Fibroblast of skin of abdomen (primary cell): ENCODE measurements at places on chromosomes 7 and 10.

- no peak for DNase-seq
Measured at GRCh38 chr7:92847305-92847704, 10.9 kb upstream of the CDK6 start.

DNA sequence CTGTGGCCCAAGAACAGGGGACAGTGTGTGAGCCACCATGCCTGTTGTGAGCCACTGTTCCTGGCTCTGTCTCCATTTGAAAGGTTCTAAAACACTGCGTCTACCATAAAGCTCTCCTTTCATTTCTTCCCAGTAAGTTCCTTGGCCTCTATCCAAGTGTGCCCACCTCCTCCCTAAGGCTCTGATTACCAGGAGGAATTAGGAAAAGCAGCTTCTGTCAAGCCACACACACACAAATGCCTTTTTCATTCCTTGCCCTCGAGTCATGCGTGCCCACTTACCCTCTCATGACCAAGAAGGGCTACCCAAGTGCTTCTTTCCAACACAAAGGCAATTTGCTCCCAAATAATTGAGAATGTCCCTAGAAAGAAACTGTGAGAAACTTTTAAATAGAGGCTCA is 70.8 kb upstream of the PARD3 start:
- peak; percentile 12 for DNase-seq

DNA sequence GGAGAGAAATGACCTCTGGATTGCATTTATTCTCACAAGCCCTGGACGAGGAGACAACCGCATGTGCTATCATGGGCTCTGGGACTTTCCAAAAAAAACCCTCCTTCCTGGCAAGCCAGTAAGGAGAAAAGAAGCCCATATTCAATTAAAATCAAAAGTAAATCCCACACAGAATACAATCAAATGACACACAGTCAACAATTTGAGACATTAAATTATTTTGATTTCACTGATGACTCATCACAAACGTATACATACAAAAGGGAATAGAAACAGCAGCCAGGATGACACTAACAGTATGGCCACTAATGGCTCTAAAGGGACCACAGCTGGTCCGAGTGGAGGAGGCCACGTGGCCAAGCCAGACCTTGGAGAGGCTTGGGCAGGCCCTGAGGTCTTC is 24.9 kb downstream of the LRRC20 start:
- DNase-seq: no peak

DNA sequence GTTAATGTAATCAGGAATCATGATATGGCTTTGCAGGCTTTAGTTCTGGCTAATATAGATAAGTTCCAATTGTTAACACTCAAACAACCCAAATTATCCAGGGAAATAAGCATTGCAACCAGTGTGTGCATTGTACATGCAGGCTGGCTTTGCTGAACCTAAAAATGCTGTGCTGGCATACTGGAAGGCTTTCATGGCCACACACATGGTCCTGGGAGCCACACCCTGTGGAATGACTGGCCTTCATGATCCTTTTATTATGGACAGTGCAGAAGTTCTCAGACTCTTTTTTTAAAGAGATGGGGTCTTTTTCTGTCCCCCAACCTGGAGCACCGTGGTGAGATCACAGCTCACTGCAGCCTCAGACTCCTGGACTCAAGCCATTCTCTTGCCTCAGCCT is 5.0 kb downstream of the ELMO1 start:
- no peak for DNase-seq

DNA sequence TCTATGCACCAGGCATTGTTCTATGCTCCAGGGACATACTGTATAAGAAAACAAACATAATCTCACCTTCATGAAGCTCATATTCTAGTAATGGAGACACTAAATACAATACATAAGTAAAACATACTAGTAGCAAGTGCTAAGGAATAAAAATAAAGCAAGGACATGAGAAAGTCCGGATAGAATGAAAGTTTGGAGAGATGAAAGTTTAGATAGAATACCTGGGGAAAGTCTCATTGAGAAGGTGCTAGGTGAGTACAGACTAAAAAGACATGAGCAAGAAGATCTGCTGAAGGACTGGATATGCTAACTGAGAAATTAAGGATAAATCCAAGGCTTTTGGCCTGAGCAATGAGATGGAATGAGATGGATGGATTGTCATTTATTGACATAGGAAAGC is 34.0 kb downstream of the CCDC186 start:
- no peak for DNase-seq

DNA sequence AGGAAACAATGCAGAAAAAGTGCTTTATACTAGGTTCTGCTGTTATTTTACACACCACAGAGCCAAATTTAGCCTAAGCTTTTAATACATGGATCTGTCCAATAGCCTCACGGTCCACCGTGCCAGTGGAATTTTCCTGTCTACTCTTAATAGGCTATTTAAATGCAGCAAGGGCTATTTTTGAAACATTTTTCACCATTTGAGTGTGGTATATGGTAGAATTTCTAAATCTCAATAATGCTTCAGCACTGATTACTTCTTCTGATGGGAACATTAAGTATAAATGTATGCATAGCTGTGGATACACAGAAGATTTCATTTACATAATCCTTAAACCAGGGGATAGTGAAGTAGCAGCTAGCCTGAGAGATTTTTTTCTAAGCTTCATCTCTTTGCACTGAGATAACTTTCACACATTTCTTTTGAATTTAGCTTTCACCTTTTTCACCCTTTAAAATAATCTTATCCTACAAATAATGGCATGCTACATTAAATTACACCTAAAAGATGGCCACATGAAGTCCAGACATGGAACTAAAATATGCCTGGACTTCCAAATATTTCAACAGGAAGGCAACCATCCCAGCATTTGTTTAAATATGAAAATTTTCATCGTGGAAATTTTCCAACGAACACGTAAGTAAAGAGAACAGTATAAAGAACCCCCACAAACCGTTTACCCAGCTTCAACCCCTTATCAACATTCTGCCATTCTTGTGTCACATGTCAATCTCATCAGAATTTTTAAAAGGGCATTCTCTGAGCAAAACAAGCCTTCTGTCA is 45.4 kb downstream of the AMPH start:
- peak; percentile 36 for DNase-seq

DNA sequence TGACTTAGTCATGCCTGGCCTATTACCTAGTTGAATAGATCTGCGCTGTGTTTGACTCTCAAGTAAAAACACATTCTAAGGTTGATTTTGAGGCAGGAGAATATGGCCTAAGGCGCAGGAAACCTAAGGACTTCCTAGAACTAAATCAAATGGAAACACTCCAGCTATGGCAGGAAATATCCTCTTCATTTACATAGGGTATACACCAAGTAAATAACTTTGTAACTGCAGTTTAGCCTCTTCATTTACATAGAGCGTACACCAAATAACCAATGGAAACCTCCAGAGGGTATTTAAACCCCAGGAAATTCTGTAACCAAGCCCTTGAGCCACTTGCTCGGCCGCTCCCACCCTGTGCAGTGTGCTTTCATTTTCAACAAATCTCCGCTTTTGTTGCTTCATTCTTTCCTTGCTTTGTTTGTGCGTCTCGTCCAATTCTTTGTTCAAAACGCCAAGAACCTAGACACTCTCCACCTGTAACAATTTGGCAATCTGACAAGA is 35.6 kb upstream of the XRCC2 start:
- DNase-seq: no peak

GRCh38 chr7:117666031-117666430 is 186.2 kb downstream of the CFTR start:
- DNase-seq: peak; percentile 37

DNA sequence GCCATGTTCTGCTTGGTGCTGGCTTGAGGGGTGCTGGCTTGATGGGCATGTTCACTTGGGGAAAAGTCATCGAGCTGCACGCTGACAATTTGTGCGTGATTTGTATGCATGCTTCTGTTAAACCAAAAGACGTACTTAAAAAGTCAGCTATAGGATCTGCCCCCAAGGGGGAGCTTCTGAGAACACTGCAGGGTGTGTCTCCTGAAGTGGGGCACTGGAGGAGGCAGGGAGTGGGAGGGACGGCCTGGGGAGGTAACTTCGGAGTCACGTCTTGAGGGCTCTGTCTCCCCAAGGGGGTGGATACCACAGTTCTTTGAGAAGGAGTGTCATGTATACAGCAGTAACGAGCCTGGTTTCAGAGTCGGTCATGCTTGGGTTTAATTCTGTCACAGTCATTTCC is 406.5 kb downstream of the PLXNA4 start:
- no peak for DNase-seq

DNA sequence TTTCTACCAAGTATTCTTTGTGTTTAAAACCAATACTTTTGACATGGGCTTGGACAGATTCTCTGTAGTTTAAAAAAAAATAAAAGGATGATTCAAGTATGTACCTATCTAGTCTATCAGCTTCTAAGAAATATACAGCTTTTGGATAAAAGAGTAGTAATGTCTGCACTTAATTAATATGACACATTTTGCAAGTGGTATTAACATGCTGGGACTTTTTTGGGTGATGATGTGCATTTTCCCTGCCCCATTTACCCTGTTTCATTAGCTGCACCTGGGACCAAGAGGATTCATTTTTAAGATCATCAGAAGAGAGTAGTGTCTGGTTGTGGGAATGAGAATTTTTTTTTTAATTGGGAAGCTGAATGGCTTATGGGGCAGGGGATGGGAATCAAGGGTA is 236.2 kb upstream of the KLF14 start:
- no peak for DNase-seq

DNA sequence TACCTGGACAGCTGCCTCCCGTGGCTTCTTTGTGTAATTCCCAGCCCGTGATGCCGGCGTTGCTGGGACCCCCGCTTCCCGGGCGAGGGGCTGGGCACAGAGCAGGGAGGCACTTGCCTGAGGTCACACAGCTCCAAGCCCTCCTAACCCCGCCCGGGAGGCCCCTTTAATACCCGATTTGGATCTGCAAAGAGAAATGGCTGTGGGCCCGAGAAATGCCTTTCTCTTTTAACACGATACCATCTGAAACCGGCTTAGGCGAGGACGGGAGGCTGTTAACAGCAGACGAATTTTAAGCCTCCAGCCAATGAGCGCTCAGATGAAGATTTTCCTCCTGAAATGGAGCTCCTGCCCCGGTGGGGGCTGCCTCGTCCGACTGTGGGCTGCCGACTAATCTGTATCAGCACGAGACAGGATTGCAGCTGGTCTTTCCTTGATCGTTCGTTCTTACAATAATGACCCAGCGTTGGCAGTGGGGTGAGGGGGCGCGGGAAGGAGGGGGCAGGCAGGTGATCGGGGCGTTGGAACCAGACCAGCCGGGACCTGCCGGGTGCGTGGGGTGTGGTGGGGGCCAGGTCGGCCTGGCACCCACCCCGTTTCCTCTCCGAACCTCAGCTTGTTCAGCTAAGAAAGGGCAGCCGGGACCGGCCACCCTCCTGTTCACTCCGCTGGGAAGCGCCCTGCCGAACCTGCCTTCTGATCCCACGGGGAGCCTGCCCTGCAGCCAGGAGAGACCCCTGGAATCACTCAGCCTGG is 36.2 kb upstream of the FOXL3 start:
- no peak for DNase-seq

GRCh38 chr10:32149252-32149955 is 93.2 kb upstream of the KIF5B start:
- DNase-seq: peak; percentile 71

- no peak for DNase-seq
Measured at GRCh38 chr10:103155471-103156085, 37.5 kb downstream of the NT5C2 start.

GRCh38 chr7:56007167-56007652 is 42.8 kb downstream of the NIPSNAP2 start:
- DNase-seq: no peak

DNA sequence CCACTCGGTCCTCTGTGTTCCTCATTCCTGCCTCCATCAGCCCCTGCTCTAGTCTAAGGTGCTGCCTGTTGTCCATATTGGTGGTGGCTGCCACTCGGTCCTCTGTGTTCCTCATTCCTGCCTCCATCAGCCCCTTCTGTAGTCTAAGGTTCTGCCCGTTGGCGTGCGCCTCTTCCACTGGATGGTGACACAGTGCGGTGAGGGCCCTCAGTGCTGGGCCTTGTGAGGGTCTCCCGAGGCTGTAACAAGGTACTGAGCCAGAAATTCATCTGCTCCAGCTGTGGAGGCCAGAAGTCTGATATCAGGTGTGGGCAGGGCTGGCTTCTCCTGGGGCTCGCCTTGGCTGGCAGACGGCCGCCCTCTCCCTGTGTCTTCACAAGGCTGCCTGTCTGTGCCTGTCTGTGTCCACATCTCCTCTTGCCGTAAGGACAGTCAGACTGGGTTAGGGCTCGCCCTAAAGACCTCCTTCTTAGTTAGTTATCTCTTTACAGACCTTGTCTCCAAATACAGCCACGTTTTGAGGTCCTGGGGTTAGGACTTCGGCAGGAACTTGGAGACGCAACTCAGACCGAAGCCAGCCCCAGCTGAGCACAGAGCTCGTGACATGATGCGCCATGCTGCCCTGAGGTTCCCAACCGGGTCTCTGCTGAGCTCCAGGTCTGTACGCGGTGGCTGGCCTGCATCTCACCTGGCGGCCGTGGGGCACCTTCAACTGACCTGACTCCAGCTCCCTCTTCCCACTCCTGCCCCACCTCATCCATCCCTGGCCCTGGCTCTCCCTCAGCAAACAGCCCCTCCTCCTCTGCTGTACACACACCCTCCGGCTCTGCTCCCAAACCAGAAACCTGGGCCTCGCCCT is 181.4 kb upstream of the SHH start:
- DNase-seq: no peak

DNA sequence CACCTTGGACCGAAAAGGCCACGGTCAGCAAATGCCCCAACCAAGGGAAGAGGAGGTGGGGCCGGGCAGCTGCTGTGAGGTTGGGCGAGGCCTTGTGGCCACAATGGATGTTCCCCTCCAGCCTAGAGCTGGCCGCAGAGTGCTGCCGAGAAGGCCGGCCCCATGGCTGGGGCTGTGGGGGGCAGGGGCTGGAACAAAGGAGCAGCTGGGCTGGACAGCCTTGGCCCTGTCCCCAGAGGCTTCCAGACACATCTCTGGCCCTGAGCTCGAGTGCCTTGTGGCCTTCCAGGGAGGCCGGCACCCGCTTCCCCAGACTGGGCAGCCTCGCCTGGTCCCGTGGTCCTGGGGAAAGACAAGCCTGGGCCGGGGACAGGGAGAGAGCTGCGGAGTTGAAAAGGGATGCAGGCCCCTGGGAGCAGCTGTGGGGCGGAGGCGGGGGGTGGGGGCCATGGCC is 88.0 kb downstream of the PDGFA start:
- DNase-seq: no peak

- DNase-seq: no peak
Measured at GRCh38 chr7:1510780-1511154, 6.6 kb upstream of the INTS1 start.

DNA sequence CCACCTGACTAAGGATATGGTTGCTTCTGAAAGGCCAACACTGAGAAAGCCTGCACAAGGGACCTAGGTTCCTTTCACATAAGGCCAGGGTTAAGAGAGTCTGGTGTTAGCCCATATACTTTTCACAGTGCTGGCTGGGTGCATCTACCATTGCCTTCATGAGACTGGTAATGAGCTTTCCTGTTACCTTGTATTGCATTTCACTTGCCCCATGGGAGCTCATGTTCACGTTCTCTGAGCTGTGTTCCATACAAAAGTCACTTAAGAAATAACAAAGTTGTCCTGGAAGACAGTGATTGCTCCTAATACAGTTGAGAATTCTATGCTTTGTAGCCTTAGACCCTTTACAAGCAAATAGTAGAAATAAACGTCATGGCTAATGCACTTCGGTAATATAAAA is 337.8 kb upstream of the TEX47 start:
- DNase-seq: no peak
